T-helper 9 cell (primary cell): ENCODE measurements at places on chromosomes 3 and 15.

DNA sequence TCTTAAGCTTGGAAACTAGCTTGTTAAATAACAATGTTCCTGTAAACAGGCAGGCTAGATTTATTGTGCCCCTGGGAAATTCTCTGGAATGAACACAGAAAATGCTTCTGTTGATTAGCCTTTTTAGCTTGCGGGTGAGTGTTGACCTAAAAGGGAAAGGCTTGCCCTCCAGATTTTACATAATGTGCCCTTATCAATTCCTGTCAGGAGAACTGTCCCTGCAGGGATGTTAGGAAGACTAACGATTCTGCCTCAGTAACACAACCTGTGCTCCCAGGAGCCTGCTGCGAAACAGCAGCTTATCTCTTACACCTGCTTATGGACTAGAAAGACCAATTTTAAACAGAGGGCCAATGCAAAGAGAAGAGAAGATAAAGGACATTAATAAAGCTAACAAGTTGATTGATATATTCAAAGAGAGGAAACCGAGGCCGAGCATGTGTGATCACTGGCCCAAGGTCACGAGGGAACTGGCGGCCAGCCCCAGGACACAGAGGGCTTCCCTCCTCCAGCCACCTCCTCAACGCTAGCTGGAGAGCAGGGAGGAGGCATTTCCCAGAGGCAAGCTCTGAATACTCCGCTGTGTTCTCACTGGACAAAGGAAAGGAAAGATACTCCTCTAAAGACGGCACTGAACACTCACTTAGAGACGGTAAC, 48.4 kb upstream of the TJP1 start:
- no peak for DNase-seq

DNA sequence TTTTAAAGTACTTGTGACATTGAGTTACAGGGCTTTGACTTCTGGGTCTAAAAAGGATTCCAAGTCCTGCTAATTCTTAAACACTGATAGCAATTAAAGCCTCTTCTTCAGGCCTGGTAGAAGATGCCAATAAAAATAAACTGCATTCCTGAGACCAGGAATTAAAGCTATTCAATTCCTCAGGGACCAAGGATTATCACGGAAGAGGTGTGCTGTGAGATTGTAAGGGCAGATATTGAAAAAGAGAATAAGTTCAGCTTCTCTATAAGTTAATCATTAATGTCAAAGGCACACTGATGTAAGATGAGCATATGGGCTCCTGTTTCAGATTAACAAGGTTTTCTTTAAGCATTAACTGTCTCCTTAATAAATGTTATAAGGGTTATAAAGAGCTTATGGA, 611.3 kb downstream of the SI start:
- DNase-seq: no peak

- peak; percentile 97 for DNase-seq
Measured at GRCh38 chr3:52231502-52232278, 6.2 kb upstream of the TLR9 start.

DNA sequence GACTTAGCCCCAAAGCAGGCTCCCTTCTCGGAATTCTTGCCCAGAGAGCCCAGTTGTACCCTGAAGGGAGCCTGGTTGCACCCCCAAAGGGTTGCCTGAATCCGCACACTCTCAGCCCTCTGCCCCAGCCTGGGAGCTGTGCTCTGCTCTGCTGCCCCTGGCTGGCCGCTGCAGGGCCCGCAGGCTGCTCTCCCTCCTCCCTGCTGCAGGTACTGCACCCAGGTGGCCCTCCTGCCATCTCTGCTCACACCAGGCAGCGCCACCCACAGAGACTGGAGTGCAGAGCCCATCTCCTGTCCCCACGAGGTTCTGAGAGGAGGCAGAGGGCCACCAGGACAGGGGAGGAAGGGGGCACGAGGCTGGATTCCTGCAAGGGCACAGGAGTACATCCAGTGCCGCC, 134.2 kb upstream of the NSMCE3 start:
- DNase-seq: no peak

DNA sequence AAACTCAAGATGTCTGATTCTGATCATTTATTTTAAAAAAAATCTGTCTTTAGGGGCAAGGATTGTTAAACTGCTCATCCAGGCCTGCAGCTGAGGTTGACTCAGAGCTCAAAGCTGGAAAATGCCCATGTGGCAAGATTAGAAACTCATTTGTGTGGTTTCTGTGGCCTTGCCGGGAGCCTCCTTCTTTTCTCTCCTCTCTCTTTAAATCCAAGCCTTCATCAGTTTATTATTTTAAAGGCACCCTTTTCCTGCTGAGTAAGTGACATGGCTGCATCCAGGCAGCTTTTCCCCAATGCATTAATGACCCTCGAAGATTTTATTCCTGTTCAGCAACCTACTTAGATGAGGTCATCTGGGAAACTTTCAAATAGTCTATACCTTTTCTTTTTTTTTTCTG, 221.3 kb upstream of the CDIN1 start:
- no peak for DNase-seq

GRCh38 chr15:33158366-33158765, 36.1 kb downstream of the FMN1 start:
- no peak for DNase-seq

- no peak for DNase-seq
Measured at GRCh38 chr3:183074261-183074660, 25.0 kb downstream of the MCCC1 start.

GRCh38 chr15:47184003-47184907, 533.0 kb upstream of the SEMA6D start:
- DNase-seq: no peak

- no peak for DNase-seq
Measured at GRCh38 chr3:173584093-173584837, 186.7 kb downstream of the NLGN1 start.
